ENCODE measurements at places on chromosomes 4 and X. TPM values are rescaled to one million over a fixed set of nuclear protein-coding genes. Genes with fewer than 3 reads are reported as not detected.

DNA sequence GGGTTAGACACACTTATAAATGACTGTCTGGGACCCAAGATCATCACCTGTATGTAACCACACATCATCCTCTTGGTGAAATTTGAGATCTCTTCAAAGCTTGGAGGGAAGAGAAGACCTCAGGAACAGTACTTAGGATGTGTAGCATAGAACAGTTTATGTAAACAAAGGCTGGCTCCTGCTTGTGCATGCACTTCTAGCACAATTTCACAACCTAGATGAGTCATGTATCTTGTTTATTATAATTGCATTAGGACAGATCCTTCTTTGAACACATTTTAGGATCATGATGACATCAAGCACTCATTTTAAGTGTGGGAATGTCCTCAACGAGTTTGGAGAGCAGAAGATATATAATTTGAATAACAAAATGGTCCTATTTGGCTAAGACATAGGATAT, 26.3 kb upstream of the ZMAT1 start:
- DNase-seq, result peak; percentile 82

GRCh38 chrX:25941559-25942250, 196.4 kb upstream of the MAGEB18 start:
- peak; percentile 6 for DNase-seq

- DNase-seq, result no peak
These were observed 24.2 kb downstream of the PPP4R3C start for GRCh38 chrX:27438937-27439336.

GRCh38 chrX:137366018-137366633, 199.8 kb upstream of the ZIC3 start:
- DNase-seq, result no peak

DNA sequence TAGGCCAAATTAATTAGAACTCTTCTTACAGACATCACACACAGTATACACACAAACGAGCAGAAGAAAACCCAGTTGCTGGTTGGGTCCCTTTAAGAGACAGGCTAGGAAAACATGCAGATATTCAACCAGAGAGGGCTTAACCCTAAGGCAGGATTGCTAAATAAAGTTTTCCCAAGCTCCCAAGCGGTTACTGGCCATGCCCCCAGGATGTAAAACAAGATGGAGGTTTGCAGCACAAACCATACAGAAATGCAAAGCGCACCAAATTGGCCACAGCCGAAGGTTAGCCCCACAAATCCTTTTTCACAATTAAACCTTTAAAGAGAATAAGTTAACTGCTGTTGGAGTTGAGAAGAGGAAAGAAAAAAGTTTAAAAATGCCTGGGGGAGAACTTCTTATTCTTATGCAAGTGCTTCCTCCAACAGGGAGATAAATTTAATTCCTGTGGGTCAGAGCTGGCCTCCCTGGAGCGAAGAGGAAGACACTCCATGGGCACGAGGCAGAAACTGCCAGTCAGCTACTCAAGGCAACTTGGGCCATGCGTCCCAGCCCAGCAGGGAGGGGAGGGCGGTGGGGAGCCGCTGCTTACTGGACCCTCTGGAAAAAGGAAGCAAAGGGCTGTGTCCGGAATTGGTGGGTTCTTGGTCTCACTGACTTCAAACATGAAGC, 167.6 kb upstream of the ARSJ start:
- DNase-seq, result no peak

GRCh38 chr4:2402048-2402842, 16.2 kb downstream of the ZFYVE28 start:
- DNase-seq, result peak; percentile 68

GRCh38 chrX:120335289-120335688, 24.0 kb upstream of the TMEM255A start:
- DNase-seq, result no peak

DNA sequence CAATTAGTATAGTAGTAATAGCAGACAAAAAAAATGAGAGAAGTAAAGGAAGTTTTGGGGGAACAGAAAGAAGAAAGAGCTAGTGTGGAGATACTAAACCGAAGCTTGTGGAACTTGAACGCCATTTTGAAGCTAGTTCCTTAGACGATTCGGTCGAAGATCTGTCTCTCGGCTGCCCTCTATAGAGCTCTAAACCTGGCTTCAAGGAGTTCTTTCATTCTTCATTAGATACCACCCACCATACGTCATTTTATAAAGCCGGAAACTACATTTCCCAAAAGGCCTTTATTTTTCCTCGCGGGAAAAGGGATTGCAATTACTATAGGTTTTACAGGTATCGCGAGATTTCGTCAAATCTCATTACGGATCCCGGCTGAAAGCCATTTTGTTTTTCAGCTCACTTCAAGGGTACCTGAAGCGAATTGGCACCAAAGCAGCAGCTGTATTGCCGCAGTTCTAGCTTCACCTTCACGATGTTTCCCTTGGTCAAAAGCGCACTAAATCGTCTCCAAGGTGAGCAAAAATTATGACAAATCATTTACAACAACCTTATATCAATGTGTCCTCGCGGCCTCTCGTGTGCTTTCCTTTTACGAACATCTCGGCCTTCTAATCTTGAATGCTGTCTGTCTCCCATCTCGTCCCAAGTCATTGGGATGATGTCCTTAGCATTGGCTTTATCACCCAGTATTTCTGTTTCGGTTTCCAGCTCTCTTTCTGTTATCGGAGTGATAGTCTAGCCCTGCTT, at the start of gene COX7B:
Gene COX7B, plus strand, starts transcription at position 388 of the 748 bp plus-strand sequence. Its CDS starts 86 bp downstream, at position 474.
- DNase-seq, result peak; percentile 94

- no peak for DNase-seq
These were observed 64.0 kb downstream of the LNX1 start for GRCh38 chr4:53527326-53527725.

DNA sequence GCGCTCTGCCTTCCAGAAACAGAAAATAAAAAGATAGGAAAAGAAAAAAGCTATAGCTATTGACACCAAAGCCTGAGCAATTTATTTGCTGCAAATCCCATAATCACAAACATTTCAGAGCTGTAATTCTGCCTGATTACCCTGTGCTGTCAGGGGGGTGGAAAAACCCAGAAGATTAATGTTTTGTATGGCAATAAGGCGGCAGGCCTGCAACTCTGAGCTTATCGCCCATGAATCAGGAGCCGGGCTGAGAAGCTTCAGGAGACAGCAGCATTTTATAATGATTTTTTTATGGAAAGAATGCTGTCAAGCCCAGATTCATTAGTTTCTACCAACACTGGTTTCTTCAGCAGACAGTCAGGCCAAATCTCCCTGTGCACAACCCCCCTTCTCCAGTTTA, 82.6 kb upstream of the TMEM164 start:
- DNase-seq, result no peak

GRCh38 chr4:38621028-38621684, 42.8 kb upstream of the KLF3 start:
- DNase-seq, result peak; percentile 95

HSD17B13 gene
- total RNA-seq, result not detected

SRPX gene
- 9.4 TPM for total RNA-seq

PF4V1 gene
- not detected for total RNA-seq

RRH gene
- not detected for total RNA-seq
